ENCODE measurements at places on chromosomes 3 and 15. TPM values are rescaled to one million over a fixed set of nuclear protein-coding genes. Genes with fewer than 3 reads are reported as not detected.

- DNase-seq, result no peak
Observed at GRCh38 chr3:15601046-15601398, 347 bp downstream of the HACL1 start.

- DNase-seq, result no peak
Observed at GRCh38 chr3:27577504-27577903, 93.3 kb upstream of the SLC4A7 start.

Gene RPN1
- polyA plus RNA-seq, result 320 TPM

- peak; percentile 57 for DNase-seq
Observed at GRCh38 chr15:85646538-85647091, 148.1 kb downstream of the KLHL25 start.

DNA sequence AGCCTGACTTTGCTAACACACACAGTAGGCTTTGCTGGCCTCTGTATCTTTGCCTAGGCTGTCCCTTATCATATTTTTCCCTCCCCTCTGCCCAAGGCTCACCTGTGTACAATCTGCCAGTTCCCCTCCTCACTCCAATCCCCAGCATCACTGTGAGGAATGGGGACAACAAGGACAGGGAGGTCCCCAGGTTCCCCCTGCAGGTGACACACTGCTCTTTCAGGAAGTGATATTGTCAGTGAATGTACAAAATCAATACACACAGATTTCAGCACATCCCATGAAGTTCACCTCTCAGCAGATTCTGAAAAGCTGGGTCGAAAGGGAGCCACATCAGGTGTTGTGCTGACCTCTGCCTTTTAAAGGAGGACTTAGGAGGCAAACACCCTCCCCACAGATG lies 177.5 kb downstream of the RAB11A start:
- DNase-seq, result no peak

Gene TAGLN3
- polyA plus RNA-seq, result not detected

DNA sequence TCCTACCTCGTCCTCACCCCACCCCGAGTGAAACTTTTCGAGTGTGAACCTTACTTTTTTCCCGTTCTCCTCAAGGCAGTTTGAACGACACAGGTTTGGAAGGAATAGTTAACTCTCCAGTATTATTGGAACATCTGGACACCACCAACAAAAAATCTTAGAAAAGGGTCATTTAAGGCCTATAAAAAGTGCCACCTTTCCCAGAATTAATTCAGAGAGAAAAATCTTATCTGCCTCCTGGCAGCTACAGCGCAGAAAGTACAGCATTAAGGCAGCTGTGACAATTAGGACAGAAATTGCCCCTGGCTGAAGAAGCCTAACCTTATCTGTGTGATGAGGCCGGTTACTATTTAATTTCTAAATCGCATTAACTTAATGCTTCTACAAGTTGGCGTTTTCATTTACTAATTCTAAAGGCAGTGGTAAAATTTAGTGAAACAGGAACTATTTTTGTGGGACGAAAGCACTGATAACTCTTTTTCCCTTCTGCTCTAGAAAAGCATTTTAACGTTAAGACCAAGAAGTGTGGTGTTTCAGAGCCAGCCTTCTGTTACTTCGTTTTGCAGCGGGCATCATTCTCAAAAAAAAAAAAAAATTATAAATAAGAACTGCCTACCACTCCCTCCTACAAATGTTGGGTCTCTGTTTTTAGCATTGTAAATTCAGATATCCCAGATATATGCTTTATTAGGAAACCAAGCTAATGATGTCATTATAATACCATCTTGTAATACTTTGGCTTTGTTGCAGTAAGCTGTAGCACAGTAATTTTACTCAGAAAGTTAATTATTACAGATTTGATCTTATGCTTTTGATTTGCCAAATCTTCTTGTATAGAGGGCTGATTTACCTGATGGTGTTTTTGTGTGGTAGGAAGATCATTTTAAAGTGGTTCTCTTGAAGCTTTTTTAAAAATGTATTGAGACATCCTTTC lies 1.4 kb downstream of the ATP11B start:
- no peak for DNase-seq

GRCh38 chr3:9231471-9231870 lies 18.0 kb downstream of the SRGAP3 start:
- no peak for DNase-seq

GRCh38 chr3:933326-933725 lies 159.5 kb upstream of the CNTN6 start:
- no peak for DNase-seq

Gene CYP1A2
- polyA plus RNA-seq, result not detected

Gene SATB1
- polyA plus RNA-seq, result 101 TPM

DNA sequence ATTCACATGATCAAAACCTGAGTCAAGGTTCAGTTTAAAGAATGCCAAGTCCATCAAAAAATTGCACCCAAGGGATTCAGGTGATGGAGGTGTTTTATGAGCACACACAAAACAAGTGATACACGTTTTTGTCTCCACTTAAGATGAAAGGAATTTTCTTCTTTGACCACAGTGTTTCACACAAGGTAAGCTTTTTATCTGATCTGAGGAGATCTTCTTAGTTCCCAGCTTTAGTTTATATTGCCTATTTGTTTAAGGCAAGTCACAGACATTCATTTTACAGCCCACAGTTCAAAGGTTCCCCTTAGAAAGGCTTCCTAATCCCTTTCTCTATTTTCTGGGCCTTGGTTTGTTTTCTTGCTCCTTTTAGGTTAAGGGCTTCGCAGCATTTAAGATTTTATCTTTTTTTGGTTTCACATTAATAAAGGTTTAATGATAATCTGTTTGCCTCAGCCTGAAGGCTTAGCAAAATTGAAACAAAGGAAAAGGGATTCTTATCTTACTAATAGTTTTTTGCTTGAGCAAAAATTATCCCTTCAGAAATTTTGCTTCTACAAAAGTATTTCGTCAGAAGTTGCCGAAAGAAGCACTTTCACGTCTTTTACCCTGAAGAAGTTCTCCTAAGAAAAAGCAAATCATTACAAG lies 420.5 kb upstream of the NAALADL2 start:
- no peak for DNase-seq

GRCh38 chr3:183475016-183475763 lies 46.8 kb upstream of the MCF2L2 start:
- no peak for DNase-seq

DNA sequence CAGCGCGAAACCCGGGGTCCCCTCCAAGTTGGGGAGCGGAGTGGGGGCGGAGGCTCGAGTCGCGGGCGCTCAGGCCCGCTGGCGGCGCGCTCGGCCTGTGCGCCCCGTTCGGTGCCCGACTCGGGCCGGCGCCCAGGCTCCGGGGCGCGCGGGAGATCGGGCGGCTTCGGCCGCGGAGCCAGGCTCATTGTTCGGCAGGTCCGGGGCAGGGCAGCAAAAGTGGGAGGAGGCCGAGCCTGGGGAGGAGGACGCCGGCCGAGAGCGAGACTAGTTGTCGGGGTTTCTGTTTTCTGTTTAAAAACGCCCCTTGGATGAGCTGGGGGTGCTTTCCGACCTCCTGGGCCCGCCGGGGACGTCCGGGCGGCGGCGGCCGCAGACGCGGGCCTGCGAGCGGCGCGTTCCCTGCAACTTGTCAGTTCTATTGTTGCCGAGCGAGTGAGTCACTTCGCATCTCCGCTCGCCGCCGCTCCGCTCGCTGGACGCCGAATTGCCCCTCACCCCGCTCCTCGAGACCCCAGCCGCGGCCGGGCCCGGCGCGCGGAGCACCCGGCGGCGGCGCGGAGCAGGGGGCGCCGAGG lies 676 bp downstream of the TCF12 start:
- DNase-seq, result peak; percentile 83

GRCh38 chr3:85627932-85628331 lies 669.1 kb downstream of the CADM2 start:
- DNase-seq, result no peak

Gene FHIT
- polyA plus RNA-seq, result 18.1 TPM

GRCh38 chr3:89474333-89475130 lies 367.1 kb downstream of the EPHA3 start:
- DNase-seq, result no peak

DNA sequence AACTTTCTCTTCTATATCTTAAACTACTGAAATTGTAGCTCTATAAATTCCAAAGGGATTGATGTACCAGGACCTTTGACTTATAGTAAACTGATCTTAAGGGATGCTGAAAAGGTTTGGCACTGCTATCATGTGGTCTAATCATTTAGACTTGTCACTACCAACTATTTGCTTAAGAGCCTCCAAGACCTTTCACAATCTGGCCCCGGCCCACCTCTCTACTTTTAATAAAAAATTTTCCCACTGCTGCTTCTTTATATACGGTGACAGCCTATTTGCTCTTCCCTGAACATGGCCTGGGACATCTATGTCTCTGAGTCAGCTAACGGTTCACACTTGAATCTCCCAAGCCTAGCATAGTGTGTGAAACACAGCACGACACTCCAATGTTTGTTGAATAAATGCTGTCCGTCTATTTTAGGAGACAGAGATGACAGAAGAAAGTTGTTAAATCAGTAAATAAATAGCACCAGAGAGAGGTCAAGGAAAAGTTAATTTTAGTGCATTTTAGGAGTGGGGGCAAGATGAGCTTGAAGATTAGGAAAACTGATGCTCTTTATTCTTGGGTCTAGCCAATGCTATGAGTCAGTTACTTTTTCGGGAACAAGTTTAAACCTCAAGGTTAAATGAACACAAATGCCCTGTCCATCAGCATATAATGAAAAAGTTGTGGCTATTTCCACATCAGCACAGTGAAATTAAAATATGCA lies 212.9 kb downstream of the TIGIT start:
- no peak for DNase-seq

Gene CCDC13
- 0.15 TPM for polyA plus RNA-seq

Gene CEP19
- 5.4 TPM for polyA plus RNA-seq

Gene COL8A1
- not detected for polyA plus RNA-seq
